Psoas muscle (tissue), 8 donors: ENCODE measurements at places on chromosomes 5 and 9. TPM values are rescaled to one million over a fixed set of nuclear protein-coding genes. Genes with fewer than 3 reads are reported as not detected.
A peak's percentile ranks its signal among the peaks of the same experiment; 100 is the strongest.

- DNase-seq = no peak
These were observed 45.5 kb downstream of the SPOCK1 start for GRCh38 chr5:137453483-137454080.

GRCh38 chr5:131226899-131227298 lies 37.0 kb upstream of the CDC42SE2 start:
- DNase-seq = no peak

GRCh38 chr5:103866169-103866568 lies 303.6 kb upstream of the NUDT12 start:
- DNase-seq = no peak

- no peak for DNase-seq
These were observed 26.0 kb upstream of the RPL26L1 start for GRCh38 chr5:172933238-172933637.

DNA sequence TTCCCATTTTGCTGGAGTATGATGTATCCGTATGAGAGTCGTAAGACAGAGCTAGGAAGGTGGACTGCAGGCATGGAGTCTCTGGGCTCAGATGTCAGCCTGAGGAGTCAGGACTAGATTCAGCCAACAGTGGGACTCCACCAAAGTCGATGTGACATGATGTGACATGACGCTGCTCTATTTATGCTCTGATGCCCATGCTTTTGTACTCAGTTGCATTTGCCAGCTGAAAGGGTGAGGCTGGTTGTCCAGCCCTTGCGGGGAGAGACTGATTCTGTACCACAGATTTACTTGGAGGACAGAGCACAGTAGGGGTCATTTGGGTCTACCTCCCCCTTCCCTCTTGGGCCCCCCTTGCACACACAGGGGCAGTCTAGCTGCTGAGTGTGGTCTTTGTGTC lies 88.5 kb upstream of the ATG10 start:
- no peak for DNase-seq

GRCh38 chr5:180498378-180498777 lies 4.2 kb downstream of the CNOT6 start:
- no peak for DNase-seq

DNA sequence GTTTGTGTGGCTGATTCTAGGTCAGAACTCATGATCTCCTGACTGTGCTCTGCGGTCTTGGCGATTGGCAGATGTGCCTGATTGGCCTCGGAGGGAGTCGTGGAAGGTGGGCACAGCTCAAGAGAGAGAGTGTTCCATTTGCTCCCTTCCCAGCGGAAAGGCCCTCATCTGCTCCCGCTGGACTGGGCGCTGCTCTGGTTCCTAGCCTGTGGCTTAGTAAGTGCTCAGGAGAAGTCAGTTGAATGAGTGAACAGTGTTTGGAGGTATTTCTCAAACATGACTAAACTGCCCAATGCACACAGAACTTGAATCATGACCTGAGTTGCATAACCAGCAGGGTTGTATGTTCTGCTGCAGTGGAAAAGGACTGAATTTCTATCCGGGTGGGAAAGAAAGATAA lies 120.2 kb upstream of the PITX1 start:
- DNase-seq = no peak

DNA sequence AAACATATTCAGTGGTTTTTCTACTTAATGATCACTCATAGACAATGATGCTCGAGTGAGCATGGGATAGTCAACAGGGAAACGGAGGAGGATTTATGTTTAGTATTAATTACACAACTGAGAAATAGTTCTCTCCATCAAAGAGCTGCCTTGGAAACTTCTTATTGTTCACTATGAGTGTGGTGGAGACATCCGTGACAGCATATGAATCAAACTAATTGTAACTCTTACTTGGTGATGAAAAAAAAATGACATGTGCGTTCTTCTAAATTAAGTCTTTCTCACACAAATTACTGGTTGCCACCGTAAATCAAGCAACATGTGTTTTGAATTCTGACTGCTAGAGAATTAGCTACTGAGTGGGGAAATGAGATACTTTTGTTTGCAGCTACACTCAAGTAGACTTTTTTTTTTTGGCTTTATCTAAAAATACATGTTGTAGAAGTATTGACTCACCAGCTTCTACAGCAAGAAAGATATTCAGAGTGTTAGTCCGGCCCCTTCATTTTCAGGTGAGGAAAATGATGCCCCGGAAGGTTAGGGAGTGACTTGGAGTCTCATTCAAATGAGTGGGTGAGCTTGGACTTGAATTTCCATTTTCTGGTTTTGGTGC lies 179.4 kb downstream of the CFAP90 start:
- no peak for DNase-seq

DNA sequence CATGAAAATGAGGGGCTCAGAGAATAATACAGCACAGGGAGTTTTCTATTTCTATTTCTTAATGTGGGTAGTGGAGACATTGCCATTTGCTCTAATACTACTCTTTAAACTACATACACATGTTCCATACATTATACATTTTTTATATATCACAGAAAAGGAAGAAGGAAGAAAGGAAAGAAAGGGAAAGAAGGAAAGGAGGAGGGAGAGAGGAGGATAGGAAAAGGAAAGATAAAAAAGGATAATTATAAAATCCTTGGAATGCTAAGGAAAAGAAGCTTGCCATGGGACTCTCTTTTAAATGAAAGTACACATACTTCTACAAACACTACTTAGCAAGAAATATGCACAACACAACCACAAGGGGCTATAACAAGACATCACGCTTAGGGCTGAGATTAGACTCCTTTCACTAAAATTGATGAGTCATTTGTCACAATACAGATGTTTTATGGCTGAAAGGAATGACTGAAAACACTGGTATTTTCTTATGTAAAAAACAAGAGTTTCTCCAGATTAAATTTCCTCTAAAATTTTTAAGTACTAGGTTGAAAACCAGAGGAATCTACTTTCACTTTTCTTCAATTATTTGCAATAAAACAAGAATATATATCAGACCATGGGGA lies 219.8 kb downstream of the ARL15 start:
- no peak for DNase-seq

GRCh38 chr5:17748201-17748600 lies 113.9 kb downstream of the TAF11L14 start:
- no peak for DNase-seq

DNA sequence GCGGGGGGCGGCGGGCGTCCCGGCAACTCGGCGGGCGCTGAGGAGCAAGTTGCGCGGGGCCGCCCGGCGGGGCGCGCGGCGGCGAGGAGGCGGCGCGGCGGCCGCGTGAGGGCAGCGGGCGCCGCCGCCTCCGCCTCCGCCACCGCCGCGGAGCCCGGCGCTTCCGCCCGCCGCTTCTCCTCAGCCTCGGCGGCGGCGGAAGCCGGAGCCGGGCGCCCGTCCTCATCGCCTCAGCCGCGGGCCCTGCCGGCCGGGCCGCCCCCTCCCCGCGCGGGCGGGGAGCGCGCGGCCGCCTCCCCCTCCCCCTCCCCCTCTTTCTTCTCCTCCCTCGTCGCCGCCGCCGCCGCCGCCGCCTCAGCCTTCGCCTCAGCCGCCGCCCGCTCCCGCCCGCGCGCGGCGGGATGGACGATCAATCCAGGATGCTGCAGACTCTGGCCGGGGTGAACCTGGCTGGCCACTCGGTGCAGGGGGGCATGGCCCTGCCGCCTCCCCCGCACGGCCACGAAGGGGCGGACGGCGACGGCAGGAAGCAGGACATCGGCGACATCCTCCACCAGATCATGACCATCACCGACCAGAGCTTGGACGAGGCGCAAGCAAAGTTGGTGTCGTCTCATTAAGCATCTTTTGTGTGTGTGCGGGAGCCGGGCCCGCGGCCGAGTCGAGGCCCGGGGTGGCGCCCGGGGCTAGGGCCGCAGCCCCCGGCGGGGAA lies at the start of gene PBX3:
Gene PBX3 (plus strand): TSS at position 321 of the 712 bp plus-strand sequence.
- DNase-seq = peak; percentile 75

- DNase-seq = no peak
These were observed 147.0 kb downstream of the PSAT1 start for GRCh38 chr9:78443946-78444345.

- no peak for DNase-seq
These were observed 100.5 kb downstream of the TMEM174 start for GRCh38 chr5:73273379-73274050.

GRCh38 chr9:105967797-105968196 lies 273.5 kb downstream of the TMEM38B start:
- DNase-seq = no peak

Gene CD72
- total RNA-seq = 0.66 TPM

DNA sequence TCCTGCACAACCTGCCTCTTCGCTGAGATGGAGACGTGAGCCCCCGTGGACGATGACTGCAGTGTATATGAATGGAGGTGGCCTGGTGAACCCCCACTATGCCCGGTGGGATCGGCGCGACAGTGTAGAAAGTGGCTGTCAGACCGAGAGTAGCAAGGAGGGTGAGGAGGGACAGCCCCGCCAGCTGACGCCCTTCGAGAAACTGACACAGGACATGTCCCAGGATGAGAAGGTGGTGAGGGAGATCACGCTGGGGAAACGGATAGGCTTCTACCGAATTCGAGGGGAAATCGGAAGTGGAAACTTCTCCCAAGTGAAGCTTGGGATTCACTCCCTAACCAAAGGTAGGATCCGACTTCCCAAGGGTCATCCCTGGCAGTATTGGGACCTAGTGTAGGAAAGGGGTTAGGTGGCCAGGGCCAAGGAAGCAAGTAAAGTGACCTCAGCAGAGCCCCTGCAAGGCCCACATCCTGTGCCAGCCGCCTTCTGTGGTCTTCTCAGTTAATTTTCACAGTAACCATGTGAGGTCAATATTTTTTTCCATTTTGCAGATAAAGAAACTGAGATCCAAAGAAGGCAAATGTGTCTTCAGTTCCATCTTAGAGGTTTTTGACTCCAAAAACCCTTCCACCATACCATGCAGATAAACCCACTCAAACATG lies 53.8 kb downstream of the NIM1K start:
- DNase-seq = no peak

DNA sequence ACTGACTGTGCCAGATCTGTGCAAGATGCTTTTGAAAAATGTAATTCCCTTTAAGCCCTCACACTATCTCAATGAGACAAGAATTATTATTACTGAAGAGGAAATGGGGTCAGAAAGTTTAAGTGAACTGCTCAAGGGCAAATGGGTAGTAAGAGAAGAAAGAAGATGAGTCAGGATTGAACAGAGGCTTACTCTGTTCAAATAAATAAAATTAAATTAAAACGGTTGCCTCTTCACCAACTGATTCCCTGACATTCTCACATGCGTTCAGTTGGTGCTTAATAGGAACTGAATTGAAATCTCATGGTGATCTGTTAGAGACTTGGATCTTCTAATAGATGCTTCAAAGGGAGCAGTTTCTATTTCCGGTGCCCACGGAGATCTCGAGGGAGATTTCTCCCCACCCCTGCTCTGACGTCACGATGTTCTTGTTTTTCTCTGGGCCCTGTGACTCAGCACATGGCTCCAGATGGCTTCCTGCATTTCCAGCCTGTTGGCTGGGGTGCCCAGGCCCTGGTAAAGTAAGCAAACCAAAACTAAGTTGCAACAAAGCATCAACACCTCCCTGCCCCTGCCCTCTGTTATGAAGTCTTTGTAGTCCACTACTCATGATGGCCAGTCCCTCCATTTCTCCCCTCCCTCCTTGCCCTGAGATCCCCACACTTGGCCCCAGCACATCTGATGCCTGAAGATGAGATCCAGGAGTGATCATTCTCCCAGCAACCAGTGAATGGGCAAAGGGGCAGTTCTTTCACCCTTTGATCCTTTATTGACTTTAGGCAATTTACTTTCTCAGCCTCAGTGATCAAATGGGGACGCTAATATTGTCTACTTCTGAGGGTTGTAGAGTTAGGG lies 106.1 kb upstream of the CPEB4 start:
- peak; percentile 92 for DNase-seq

DNA sequence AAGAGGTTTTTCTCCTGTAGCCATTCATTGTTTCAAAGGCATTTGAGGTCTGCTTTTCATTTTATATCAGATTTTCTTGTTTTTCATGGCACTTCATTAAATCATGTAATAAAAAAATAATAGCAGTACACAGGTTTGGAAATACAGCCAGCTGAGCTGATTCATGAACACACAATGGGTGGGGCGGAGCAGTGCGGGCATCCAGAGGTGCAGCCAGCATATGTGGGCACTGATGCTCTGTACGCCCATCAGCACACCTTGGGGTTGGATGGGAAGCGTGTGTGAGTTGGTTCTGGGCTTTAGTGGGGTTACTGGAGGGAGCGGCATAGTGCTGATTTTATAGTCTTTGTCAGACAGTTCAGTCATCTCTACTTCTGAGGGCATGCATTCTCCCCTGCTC lies 54.2 kb upstream of the IRX4 start:
- DNase-seq = no peak
